Foreskin fibroblast (primary cell): ENCODE measurements at places on chromosomes 11 and 22.
A peak's percentile ranks its signal among the peaks of the same experiment; 100 is the strongest.

DNA sequence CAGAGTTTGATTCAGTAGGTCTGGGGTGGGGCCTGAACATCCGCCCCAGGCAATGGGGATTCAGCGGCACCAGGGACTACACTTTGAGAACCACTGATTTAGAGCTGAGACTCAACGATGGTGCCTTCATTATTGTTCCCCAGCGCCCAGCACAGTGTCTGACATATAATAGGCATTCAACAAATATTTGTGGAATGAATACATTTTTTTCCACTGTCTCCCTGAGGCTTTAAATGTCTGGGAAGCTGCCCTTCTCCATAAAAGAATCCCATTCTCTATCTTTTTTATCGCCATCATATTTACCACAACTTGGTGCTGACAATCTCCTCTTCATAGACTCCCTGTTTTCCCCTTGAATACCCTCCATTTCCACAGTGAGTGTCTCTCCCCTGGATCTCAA, 23.6 kb upstream of the LMO2 start:
- DNase-seq, result no peak

GRCh38 chr22:27185760-27186302, 528.4 kb downstream of the MIAT start:
- DNase-seq, result no peak

DNA sequence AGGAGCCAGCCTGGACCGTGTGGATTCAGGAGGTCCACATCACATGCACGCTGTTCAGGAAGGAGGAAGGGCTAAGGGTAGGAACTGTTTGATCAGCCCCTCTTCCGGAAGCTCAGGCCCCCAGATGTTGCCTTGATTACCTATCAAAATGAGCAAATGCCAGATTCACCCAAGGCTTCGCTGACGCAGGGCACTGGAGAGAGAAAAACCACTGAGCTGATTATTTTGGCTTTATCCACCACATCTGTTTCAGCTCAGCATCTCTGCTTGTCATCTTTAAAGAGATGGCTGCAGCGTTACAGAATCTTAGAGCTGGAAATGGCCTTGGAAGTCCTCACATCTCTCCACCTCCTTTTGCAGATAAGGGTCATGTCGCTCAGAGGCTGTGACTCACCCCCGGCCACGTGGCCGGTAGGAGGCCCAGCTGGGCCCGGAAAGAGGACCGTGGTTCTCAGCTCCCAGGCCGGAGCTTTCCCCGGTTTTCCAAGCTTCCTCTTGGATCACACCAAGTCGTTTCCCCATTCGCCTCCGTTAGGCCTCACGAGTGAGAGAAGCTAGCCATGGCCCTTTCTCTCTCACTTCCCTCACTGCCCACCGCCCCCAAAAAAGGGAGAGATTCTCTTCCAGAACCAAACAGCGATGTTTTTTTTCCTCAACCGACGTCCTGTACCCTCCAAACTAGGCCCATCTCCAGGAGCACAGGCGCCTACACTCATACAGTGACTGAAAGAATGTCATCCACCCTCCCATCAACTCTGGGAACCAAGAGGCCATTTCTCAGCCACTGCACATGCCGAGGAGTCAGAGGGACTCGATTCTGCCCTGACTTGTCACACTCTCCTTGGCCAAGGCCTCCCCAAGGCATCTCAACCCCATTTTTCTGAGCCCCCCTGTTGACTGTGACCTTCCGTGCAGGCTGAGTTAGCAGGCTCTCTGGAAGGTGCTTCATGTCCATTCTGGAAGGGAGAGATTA, 37.6 kb downstream of the LIF start:
- peak; percentile 96 for DNase-seq

DNA sequence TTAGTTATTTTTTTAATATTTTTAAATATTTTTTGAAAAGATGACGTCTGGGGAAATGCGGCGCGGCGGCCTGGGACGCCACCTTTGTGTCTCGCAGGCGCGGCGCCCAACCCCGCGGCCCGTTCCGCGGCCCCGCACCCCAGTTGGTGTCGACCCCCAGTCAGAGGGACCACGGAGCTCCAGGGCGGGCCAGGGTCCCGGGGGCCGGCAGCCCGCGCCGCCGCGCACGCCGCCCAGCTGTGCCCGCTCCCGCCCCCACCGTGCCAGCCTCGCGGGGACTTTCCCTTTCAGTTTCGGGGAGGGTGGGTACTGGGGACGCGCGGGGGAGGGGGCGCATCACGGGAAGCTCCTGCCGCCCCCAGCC, 1.6 kb downstream of the CCND1 start:
- DNase-seq, result no peak

- DNase-seq, result no peak
These were observed 12.0 kb downstream of the OR52E1 start for GRCh38 chr11:5081405-5081804.

GRCh38 chr22:18984564-18984963, 48.5 kb upstream of the PRODH start:
- DNase-seq, result no peak

DNA sequence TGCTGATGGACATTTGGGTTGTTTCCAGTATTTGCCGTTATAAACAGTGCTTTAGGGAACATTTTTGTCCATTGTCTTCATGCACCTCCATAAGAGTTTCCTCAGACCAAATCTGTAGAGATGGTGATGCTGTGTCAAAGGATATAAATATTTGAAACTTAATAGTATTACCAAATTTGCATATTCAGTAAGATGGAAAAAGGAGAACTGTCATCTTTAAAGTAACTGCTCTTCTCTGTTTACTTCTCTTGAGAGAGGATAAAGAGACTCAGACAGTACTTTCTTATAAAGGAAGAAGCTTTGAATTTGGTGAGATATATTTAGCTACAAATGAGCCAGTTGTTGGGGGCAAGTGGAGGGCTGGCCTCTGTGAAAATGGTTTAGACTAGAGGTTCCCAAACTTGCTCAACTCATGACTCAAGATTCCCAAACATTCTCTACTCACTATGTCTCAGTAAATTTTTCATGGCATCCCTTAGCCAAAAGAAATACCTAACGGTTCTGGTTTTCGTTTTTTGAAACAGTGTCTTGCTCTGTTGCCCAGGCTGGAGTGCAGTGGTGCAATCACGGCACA, 26.2 kb downstream of the SHISA8 start:
- peak; percentile 34 for DNase-seq

GRCh38 chr22:23283591-23284503, 103.5 kb downstream of the BCR start:
- no peak for DNase-seq

- DNase-seq, result peak; percentile 78
These were observed 19.6 kb downstream of the CKAP5 start for GRCh38 chr11:46826310-46827044.

DNA sequence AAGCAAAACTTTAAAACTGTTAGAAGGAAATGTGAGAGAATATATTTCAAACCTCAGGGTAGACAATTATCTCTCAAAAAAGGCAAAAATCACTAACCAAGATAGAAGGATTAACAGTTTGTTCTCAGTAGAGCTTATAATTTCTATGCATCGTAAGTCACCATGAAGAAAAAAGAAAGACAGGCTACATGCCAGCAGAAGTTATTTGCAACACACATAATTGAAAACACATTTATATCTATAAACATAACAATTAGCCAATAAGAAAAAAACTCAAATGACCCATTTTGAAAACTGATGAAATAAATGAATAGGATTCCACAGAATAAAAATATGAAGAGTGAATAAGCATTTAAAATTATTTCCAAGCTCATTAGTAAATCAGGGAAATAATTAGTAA, 24.4 kb upstream of the SNX19 start:
- peak; percentile 80 for DNase-seq

DNA sequence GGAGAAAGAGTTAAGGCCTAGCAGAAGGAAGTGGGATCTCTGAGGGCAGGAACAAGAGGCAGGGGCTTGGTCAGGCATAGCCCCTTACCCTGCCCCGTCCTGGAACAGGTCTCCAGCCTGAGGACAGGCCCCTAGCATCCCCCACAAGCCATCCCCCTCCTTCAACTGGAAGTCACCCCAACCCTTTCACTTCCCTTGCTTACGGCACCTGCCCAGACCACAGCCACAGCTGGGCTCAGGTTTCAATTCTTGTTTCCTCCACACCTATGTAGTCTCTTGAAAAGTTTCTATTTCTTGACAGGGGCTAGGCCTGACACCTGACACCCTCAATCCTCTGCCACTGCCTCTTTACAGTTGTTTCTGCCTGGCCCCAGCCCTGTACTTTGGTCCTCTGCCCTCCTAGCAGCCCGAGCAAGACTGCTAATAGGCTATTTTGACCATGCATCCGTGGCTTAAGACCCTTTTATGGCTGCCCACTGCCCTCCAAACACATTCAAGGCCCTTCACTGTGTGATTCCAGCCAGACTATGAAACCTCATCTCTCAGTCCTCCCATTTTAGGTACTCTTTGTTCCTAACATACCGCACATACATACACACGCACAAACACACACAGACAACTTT, 10.9 kb upstream of the FCHSD2 start:
- DNase-seq, result no peak

DNA sequence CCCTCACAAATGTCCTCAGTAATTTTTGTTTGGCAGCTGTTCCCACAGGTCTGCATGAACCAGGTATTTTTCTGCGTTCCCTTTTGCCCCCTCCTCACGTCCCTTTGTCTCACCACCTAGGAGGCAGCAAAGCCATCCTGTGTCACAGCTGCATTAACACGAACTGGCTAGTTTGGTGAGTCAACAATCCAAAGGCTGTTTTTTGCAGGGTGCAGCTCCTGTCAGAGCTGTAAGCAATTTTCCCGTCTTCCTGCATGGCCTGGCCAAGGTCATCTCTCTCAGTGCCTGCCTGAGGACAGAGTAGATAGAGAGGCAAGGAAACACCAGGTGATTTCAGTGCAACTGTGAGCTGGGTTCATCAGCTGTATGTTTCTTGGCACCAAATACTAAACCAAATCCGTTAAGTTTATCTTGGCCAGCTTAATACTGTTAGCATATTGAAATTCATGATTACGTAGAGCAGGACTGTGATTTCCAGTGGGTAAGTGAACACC, 20.6 kb upstream of the VSIG10L2 start:
- DNase-seq, result no peak

GRCh38 chr22:36375071-36375980, 12.4 kb downstream of the MYH9 start:
- no peak for DNase-seq

- no peak for DNase-seq
These were observed 10.5 kb downstream of the TXN2 start for GRCh38 chr22:36470994-36471331.

- DNase-seq, result no peak
These were observed 6.7 kb downstream of the CASTOR1 start for GRCh38 chr22:30282616-30283046.

- no peak for DNase-seq
These were observed 12.3 kb downstream of the MPEG1 start for GRCh38 chr11:59200423-59200746.

DNA sequence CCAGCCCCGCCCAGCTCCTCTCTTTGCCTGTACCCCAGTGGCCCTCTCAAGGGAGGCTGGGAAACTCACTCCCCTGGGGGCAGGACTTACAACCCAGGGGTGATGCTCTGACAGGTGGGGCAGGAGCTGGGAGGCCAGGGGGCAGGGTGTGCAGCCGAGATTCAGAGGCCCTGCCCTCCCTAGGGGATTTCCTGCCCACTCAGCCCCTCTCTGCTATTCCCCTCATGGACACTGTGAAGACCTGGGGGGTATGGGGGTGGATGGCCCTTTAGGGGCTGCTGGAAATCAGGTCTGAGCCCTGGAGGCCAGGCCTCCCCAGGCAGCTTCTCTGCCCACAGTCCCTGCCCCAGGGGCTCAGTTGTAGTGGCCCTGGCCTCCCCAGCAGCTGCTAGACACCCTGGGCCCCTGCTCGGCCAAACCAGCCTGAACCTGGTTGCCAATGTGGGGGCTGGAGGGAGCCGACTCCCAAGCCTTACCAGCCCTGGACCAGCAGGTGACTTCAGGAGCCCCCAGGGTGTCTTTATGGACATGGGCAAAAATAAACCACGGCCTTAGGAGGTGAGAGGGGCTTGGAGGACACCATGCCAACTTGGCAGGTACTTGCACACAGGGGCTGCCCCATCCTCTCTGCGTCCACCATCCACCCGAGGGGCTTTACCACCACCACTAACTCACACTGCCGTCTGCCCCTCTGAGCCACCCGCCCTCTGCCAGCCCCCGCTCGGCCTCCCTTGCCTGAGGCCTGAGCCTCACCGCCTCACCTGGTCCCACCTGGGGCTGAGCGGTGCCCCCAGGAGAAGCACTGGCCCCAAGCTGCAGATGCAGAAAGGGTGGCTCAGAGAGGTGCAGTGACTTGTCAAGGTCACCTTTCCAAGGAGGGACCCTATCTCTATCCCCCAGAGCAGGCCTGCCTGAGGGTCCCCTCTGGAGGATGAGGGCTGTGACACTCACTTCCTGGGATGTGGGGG, 2.8 kb upstream of the PHLDA2 start:
- DNase-seq, result no peak

DNA sequence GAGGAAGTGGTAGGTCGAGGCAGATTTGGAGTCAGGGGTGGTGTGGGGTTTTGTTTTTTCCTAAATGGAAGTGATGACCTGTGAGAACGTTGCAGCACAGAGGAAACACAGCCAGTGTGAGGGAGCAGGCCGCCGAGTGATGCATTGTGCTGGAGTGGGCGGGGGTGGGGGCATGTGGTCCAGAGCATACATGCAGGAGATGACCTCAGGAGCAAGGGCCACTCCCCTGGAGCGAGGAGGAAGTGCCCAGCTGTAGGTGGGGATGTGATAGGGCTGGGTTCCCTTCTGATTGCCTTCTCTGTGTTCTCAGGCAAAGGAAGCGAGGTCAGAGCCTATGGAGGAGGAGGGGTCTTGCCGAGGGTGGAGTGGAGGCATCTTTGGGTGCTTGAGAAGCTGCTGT, 81.4 kb downstream of the PPP6R3 start:
- peak; percentile 24 for DNase-seq

DNA sequence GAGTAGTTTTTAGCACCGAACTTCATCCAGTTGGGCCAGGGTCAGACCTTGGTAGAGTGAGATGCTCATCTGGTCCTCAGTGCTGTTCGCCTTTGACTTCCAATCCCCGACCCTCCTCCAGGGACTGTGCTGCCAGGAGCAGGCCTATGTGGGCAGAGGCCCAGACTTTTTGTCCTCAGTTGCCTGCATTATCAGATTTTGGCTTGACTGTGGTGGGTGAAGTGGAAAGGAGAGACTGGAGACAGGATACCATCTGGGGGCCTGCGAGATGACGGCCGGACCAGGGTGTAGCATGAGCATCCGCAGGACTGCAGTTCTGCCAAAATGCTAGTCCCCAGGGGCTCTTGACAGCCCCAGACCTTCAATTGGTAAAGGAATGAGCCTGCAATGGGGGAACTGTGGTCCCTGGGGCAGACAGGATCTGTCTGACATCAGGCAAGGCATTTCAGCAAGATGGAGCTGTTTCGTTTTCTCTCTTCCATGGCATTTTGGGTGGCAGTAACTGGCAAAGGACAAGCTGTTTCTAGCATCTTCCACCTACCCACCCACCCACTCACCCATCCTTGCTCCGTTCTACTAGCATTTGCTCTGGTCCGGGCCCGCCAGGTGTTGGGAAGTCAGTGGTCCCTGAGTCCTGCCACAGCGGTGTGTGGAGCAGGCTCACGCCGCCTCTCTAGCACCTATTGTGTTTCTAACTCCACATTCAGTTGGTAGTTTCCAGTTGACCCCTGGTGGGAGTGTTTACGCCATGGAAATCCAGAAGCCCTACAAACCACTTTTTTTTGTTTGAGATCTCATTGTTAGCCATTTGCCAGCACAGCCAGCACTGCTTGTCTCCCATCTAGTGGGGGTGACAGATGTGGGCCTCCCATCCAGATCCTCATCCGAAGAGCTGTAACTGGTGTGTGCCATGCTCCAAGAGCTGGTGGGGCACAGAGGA, 53.5 kb downstream of the OTOG start:
- DNase-seq, result no peak
